ENCODE measurements at places on chromosomes 4 and X.

- DNase-seq, result no peak
Observed at GRCh38 chr4:142933207-142933606, 87.1 kb upstream of the INPP4B start.

DNA sequence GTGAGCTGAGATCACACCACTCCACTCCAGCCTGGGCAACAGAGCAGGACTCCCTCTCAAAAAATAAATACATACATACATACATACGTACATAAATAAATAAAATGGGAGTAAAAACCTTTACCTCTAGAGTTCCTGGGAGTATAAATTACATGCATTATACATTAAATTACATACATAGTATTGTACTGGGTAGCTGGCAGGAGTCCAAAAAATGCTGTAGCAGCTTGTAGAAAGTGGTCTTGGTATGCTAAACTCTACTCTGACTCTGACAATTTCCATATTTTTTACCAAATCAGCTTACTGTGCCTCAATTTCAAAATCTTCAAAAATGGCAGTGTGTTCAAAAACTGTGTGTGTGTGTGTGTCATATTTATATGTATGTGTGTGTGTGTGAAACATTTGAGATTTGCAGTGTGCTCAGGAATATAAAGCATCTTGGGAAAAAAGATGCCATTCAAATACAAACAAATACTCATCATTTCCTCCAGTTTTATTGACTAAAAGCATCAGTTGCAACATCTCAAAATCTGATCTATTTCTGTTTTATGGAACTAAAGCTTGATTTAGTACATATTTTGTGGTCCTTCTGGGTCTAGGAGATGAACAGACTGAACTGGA, 171.7 kb downstream of the SHROOM3 start:
- DNase-seq, result no peak

- DNase-seq, result no peak
Observed at GRCh38 chrX:25523574-25524540, 508.1 kb upstream of the ARX start.

- no peak for DNase-seq
Observed at GRCh38 chr4:10239982-10240654, 123.5 kb upstream of the WDR1 start.

DNA sequence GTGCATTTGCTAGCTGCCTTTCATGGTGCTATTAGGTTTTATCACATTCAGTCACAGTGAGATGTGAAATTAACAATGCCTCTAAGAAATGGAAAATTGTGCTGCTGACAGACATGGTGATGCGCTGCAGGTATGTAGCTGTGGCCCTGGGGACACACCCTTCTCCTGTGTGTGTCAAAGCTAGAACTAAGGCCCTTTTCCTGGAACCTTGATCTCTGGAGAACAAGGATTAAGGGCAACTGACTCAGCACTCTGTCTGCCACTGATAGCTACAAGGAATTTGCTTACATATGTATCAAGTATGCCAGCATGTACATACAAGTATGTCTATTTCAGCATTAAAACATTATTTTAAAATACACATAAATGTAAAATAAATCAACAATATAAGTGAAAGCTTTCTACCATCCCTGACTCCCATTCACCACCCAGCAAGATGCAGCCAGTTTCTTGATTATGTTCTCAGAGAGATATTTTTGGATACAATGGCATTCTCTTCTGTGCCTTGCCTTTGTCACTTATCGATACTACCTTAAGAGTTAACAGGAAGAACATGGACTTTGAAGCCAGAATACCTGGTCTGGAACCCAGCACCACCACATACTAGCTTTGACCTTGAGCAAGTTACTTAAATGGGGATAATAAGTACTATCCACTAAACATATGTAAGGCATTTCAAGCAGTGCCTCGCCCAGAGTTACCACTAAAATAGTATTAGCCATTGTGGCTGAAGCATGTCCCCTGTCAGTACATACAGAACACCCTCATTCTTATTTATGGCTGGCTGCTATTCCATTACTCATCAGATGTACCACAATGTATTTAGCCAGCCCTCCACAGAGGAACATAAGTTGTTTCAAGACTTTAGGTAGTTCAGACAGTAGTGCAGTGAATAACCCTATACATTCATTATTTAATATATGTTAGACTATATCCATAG, 68.5 kb downstream of the NPNT start:
- no peak for DNase-seq

- DNase-seq, result no peak
Observed at GRCh38 chr4:54225598-54226403, 3.3 kb upstream of the PDGFRA start.

- DNase-seq, result no peak
Observed at GRCh38 chr4:33302321-33302720, 2582.2 kb downstream of the PCDH7 start.

DNA sequence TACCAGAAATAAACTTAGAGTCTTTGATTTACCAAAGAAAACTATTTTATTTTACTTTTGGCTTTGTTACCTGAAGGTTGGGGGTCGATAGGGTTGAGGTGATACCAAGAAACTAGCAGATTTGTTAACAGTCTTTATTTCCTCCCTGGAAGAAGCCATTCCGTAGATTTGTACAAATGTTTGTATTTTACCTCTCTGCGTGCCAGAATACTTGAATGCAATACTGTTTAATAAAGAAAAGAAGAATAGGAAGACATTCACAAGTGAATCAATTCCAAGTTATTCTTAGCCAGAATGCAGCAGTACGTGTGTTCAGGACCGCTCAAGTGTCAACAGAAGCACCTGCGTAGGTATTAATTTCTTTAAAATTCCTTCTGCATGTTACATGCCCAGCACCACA, 260.3 kb upstream of the TENM3 start:
- no peak for DNase-seq

DNA sequence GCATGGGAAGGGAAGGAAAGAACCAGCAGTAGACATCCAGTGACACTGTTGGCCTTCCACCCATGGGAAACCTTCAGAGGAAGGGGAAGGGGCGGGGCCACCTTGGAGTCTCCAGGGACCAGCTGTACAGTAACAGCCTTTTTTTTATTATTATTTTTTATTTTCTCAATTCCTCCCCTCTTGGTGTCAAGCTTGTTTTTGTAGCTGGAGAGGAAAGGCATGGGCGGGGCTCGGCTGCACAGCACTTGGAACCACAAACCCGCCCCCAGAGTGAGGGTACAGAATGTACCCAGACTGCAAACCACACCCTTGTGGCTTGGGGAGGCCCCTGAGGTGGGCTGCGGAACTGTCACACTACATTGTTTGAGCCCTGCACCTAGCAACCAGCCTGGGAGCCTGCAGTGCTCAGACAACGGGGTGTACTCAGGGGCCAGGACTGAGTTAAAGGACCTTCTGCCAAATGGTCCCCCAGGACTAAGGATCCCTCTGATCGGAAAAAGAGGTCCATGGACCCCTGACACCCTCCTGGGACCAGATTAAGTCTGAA, 45.7 kb downstream of the PRPS1 start:
- DNase-seq, result peak; percentile 87

GRCh38 chrX:39309721-39310152, 508.5 kb downstream of the MID1IP1 start:
- DNase-seq, result no peak

DNA sequence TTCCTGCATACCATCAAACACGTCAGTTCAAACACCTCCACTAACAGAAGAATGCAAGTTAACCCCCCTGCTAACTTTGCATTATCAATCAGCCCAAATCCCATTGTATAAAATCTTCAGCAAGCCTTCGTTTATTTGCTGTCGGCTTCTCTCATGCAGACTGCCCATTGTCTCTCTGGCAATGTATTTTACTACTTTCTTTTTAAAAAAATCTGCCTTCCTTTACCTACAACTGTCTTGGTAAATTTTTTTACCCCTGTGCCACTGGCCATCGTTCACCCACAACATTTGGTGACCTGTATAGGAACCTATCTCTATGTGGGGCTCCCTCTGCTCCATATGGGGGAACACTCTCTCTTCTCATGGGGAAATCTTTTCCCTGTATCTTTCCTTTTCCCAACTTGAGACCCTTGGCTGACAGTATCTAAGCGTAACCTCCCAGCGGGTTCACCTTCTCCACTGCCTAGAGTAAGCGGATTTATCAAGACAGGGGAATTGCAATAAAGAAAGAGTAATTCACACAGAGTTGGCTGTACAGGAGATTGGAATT, 244.6 kb downstream of the CPXCR1 start:
- no peak for DNase-seq

GRCh38 chr4:182175788-182176519, 67.2 kb upstream of the TENM3 start:
- no peak for DNase-seq

- no peak for DNase-seq
Observed at GRCh38 chr4:134700251-134700650, 498.7 kb upstream of the PABPC4L start.

DNA sequence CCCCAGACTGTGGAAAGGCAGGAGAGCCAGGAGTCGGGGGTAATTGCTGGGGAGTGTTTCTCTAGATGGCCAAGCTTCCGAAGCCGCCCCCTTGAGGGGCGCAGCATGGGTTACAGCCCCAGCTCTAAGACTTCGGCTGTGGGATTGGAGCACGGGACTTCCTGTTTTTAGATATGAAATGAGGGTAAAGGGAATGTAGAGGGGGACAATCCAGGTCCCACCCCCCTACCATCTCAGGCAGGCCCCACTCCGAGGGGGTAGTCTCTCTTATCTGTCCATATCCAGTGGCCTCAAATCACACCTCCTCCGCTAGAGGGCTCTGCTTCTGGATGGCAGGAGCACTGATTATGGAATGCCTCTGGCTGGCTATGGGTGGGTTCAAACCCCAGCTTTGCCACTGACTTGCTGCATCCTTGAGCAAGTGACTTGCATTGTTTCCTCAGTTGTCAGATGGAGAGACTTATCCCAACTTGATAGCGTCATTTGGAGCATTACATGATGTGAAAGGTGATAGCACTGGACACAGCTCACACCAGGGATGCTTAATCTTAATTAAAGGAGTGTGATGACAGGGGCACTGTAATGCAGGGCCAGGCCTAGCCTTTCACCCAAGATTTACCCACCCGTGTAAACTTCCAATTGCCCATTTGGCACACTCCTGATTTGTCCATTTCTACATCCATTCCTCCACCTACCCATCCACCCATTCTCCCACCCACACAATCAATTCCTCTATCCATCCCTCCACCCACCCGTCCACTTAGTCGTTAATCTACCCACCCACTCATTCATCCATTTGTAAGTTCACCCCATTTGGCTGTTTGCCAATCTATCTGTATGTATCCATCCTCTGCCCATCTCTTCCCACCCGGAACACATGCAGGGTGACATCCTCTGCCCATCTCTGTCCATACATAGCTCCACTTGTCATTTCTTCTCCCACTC, 848 bp upstream of the KCND1 start:
- no peak for DNase-seq

- no peak for DNase-seq
Observed at GRCh38 chr4:176587920-176588319, 204.8 kb downstream of the VEGFC start.

- DNase-seq, result no peak
Observed at GRCh38 chrX:133793626-133794025, 191.8 kb downstream of the GPC3 start.

DNA sequence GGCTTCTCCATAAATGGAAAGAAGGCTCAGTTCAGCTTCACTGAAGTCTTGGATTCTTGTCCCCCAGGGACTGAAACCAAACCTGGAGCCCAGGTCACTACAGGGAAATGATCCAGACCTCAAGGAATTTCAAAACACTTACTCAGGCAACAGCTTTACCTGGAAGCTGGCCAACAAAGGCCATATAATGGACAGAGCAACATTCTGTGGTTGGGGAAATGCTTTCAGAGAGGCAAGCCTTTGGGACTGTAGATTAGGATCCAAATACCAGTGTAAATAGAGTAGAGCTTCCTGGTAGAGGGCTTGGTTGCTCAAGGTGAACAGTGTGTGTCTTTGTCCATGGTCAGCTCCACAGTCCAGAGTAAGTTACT, 57.0 kb upstream of the PROM1 start:
- no peak for DNase-seq

DNA sequence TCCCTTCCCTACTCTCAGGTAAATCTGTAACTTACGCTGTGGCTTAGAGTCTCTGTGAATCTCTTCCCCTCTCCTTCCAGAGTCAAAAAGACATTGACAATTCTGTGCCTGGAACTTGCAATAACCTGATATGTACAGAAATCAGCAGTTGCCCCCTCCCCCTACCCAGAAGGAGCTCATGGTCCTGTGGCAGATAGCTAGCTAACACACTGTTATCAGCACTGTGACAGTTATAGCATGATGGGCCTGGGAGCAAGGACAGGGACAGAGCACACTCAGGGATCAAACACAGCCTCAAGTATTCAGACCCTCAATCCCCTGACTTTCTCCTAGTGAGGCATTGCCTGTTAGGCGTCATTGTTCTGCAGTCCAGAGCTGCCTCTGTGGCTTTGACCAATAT, 18.7 kb upstream of the MAGEA10 start:
- no peak for DNase-seq

- no peak for DNase-seq
Observed at GRCh38 chrX:154028502-154029184, 8.9 kb upstream of the IRAK1 start.

DNA sequence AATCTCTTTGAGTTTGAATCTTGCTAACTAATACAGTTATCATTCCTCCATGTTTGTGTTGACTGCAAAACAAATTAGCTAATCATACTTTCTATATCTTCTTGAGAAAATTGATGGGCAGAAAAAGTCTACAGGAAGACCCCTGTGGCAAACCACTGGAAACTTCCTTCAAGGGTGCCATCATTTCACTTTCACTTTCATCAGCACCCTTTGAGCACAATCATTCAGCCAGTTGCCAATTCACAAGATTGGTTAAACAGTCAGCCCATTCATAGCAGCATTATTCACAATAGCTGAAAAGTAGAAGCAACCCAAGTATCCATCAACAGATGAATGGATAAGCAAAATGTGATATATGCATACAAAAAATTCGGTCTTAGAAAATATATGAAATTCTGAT, 101.5 kb downstream of the CCDC160 start:
- no peak for DNase-seq

DNA sequence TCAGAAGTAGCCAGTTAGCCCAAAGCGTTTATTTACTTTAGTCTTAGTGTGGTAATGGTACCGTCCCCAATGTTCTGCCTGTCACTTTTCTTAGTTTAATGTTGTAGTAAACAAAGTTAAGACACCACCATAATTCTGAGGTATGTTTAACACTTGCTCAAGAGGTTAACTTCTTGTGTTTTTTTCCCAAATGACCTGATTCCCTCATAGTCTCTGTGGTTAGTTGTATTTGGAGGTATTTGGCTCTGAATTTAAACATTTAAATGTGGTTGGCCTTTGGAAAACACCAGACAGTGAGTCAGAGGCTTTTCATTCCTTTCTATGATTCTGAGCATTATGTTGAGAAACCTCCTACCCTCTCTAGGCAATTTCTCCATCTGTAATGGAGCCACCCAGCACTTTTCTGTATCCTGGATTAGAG, 47.9 kb downstream of the CXCL1 start:
- no peak for DNase-seq

- no peak for DNase-seq
Observed at GRCh38 chr4:156060661-156061060, 107.0 kb upstream of the CTSO start.

Data from stimulated activated CD8-positive, alpha-beta memory T cell treated with anti-CD3 and anti-CD28 coated beads, Interleukin-7, amount 100 ng/mL, for 48 hours (primary cell).